ENCODE measurements at places on chromosomes 3 and 15.

DNA sequence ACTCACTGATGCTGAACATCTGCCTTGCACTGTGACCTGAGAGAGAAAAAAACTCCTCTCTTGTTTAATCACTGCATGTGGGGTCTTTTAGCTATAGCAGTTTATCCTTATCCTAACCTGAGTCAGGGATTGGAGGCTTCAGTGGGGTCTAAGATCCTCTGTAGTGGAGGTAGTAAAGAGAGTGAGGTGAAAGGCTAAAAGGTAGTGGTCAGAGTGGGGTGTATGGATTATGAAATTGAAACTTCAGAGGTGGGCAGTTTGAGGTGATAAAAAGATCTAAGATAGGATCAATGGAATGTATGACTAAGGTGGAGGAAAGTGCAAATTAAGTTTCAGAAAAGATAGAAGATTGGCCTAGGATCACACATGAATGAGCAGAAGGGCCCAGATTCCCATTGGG lies 36.5 kb downstream of the DET1 start:
- DNase-seq, result no peak

GRCh38 chr3:116230431-116231020 lies 214.8 kb downstream of the LSAMP start:
- DNase-seq, result no peak

- DNase-seq, result no peak
Observed at GRCh38 chr3:71370467-71370866, 213.1 kb downstream of the FOXP1 start.

- DNase-seq, result no peak
Observed at GRCh38 chr3:179967622-179968021, 69.1 kb downstream of the PEX5L start.

DNA sequence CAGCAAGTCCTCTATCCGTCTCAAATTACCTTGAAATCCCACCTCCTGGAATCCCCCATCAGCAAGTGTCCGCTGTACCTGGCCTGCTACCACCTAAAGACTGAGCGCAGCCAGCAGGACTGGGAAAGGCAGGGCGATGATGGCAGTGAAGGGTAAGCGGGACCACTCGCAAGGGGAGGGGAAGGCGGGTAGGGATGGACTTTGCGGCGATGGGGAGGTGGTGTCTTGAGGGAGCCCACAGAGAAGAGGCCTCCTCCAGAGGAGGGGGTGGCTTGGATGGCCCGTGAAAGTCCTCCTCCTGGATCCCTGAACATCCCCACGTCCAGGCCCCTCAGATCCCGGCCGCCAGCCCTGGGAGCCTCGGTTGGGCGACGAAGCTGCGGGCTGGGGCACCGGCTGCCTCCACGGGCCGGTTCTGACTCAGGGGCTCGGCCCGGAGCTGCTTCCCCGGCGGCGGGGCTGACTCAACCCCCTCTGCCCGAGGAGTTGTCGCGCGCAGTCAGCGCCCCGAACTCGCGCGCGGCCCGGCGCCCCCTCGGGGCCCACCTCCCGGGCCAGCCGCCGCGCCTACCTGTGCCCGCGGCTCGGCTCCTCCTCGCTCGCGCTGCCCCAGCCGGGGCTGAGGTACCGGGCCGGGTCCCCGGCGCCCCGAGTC lies 512 bp downstream of the LARP6 start:
- no peak for DNase-seq

Data from AML-193 (cell line).